Cerebellar cortex (tissue), 1 donor: ENCODE measurements at places on chromosomes 6 and 20.

GRCh38 chr6:70456735-70457134 lies 43.4 kb downstream of the FAM135A start:
- DNase-seq: no peak

DNA sequence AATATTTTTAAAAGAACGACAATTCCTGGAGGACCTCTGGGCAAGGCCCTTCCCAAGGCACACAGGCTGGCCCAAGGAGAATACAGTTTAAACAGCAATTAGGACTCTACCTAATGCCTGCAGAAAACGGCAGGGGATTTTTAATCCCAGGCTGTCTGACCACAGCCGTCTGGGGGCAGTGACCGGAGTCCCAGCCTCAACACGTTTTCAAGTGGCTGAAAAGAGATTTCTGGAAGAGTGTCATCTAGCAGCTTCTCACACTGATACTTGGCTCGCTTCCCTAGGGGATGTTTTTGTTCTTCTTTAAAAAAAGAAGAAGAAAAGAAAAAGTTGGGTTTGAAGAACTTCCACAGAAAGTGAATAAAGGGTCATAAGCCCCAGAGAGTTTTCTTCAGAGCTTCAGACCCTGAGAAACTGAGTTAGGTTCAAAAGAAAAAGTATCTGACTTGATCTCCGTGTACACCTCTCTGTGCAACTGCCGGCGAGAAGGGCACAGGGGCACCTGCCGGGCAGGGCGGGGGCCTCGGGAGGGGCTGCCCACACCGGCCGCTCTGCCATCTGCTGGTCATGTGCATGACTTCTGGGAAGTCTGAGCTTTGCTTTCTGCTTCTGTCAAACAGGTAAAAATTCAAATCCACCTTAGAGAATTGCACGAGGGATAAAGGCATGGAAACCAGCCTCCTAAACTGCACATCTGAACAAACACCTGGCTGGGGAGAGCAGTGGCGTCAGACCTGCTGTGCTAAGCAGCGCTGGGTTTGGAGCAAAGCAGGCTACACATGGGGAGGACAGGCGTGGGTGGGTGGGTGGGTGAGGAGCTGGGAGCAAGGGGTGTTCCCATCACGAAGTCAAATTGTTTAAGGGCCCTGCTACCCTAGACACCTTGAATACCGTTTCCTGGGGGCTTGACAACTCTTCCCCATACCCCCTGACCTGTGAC lies 33.0 kb downstream of the RRBP1 start:
- peak; percentile 52 for DNase-seq

GRCh38 chr6:87692086-87692485 lies 9.9 kb downstream of the AKIRIN2 start:
- no peak for DNase-seq

DNA sequence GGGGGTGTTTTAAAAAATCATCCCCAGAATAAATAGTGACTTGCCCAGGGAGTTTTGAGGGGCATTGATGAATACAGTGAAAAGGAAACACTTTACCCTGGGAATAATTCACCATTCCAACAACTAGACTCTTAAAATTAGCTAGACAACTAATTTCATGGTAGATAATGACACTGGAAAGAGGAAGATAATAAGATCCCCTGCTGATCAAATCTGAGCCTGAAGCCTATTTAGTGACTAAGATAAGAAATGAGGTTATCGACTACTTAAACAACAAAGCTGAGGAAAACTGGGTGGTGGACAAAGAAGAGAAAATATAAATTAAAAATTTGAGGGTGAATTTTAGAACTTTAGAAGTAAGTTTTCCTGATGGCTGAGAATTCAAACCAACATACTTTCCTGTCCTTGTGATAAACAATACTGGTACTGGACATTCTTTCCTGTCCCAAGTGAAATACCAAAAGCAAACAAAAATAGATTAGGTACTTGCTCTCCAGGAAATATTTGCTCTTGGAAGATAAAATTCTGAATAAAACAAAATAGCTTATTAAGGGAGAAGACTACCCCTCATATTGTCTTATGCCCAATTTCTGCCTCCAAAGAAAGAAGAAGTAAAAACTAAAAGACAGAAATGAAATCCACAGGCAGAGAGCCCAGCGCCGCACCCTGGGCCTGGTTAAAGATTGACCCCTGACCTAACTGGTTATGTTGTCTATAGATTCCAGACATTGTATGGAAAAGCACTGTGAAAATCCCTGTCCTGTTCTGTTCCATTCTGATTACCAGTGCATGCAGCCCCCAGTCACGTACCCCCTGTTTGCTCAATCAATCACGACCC lies 64.0 kb upstream of the ADGRF4 start:
- no peak for DNase-seq

- no peak for DNase-seq
Measured at GRCh38 chr20:7189231-7189630, 421.7 kb downstream of the BMP2 start.

GRCh38 chr6:158789115-158789917 lies 29.9 kb downstream of the EZR start:
- no peak for DNase-seq

- peak; percentile 70 for DNase-seq
Measured at GRCh38 chr20:35837577-35838195, 65.9 kb downstream of the PHF20 start.

DNA sequence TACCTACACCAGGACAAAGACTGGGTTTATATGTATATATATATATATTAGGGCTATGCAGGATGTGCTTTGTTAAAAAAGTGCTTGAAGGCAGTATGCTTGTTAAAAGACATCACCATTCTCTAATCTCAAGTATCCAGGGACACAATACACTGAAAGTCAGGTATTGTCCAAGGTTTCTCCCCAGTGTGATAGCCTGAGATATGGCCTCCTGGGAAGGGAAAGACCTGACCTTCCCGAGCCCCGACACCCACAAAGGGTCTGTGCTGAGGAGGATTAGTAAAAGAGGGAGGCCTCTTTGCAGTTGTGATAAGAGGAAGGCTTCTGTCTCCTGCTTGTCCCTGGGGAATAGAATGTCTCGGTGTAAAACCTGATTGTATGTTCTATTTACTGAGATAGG lies 156.9 kb downstream of the GPX5 start:
- no peak for DNase-seq

DNA sequence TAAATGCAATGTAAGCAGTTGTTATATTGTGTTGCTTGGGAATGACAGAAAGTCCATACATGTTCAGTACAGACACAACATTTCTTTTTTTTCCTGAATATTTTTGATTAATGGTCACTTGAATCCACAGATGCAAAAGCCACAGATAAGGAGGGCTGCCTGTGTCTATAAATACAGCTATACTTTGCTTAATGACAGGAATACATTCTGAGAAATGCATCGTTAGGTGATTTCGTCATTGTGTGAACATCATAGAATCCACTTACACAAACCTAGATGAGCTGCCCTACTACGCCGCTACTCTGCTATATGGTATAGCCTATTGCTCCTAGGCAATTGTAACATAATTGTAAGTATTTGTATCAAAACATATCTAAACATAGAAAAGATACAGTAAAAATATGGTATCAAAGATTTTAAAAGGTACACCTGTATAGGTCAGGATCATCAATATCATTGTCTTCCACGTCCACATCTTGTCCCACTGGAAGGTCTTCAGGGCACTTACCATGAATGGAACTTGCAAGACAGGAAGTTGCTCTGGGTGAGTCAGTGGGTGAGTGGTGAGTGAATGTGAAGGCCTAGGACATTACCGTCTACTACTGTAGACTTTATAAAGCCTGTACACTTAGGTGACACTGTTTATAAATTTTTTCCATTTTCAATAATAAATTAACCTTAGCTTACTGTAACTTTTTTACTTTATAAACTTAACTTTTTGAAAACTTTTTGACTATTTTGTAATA lies 27.9 kb upstream of the POPDC3 start:
- no peak for DNase-seq

DNA sequence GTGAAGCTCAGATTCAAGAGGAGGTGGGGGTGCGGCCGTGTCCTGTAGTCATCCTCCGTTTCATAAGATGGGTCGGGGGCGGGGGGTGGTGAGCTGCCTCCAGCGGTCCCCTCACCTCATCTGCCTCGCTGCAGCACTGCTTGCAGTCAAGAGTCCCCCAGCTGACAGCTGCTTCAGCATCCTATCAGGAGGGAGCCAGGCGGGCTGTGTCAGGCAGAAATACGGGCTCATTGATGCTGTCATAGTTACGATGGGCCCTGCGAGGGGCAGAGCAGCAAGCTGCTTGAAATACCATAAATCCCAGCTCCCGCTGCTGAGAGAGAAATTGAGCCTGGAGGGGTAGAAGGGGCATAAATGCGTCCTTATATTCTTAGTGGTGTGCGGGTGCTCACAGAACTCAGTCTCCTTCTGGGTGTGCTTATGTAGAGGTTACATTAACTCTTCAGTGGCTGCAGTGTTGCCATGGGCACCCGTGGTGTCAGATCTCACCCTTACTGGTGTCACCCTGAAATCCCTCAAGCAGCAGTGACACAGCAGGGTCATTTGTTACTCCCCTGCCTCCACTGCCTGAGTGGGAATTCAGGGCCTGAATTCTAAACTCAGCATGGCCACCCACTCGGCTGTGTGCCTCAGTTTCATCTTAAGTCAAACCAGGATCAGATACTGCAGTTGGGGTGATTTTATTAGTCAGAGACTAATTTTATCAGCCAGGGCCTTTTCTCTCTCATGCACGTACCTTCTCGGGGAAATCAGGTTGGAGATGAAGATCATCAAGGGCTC lies 21.8 kb downstream of the CCDC167 start:
- DNase-seq: no peak

GRCh38 chr20:18645851-18646250 lies 58.0 kb downstream of the DTD1 start:
- DNase-seq: no peak

DNA sequence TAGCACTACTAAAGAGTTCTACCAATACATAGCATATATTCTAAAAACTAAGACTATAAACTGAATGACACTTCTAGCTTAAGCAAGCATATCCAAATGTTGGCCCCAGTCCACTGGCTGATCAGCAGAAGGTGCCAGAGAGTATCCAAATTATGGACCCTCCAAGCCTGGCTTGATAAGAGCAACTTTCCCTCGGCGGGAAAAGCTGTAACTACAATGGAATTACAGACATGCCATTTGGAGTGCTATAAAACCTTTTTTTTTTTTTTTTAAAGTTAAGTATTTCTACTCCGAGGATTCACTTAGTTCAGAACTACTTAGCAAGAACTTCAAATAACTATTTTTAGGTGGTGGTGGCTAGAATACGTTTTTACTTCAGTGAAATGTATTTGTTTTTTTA lies 94.6 kb downstream of the EPB41L2 start:
- no peak for DNase-seq

DNA sequence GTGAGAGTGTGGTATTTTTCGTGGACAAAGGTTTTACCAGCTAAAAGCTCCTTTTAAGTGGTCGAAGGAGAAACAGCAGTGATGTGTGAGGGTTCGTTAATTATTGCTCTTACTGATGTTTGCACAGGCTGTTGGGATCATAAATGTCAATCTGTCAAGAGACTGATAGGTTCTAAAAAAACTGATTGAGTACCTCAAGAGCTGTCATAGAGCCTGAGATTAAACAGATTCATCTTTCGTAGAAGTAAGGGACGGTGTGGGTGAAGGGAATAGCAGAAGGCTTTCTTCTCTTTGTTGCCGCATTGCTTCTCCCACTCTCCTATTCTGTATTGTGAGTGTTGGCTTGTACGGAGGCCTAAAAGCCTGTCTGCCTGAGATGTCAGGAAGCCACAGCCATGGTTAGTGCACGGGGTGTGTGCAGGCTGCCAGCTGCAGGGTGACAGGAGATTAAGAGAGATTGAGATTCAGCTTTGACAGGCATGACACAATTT lies 291.0 kb downstream of the ZFAND3 start:
- no peak for DNase-seq

DNA sequence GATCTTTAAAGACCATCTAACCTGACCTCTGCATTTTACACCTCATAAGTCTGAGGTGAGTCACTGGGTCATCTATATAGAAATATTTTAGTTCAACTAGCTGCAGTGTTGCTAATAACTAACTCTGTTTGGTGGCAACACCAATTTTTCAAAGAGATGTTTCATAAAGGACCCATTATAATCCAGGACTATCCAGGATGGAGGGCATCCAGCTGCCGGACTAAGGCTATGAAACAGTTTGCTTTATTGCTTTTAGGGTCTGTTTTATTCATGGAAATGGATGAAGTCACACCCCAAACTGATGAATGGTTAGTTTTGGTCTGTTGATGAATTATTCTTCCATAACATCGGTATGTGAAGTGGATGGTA lies 204.2 kb upstream of the GMDS start:
- DNase-seq: no peak

DNA sequence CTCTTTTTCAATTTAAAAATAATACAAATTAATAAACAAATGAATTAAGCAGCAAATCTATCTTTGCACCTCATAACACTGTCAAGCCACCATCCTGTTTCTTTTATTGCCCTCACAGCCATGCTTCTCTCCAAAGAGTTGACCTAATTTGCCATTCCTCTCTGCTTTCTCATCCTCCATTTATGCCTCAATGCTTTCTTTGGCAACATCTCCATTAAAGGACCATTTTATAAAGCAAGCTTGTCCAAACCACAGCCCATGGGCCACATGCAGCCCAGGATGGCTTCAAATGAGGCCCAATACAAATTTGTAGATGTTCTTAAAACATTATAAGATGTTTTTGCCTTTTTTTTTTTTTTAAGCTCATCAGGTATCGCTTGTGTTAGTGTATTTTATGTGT lies 26.4 kb upstream of the MEI4 start:
- DNase-seq: no peak

DNA sequence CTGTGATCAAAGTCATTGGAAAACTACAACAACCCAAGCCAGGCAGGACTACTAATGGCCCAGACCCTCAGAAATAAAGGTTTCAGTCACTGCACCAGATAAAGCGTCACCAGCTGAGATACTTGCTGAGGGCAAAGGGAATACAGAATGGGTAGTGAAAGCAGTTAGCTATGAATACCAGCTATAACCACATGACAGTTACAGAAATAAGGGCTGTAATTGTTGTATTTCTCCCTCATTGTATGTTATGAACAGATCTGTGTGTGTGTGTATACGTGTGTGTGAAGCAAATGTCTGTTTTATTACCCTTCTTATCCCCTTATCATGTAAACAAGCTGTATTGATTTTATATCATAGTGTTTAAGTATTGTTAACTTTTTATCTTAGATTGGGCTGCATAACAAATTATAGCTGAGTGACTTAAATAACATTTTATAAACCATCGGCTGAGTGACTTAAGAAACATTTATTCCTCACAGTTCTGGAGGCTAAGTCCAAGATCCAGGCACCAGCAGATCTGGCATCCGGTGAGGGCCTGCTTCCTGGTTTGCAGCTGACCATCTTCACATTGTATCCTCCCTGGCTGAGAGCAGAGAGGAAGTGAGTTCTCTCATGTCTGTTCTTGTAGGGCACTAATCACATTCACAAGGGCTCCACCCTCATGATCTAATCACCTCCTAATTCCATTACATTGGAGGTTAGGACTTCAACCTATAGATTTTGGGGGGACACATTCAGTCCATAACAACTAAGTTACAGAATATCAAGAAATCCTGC lies 46.0 kb upstream of the VSX1 start:
- DNase-seq: no peak

GRCh38 chr6:110628330-110628729 lies 151.9 kb upstream of the SLC22A16 start:
- no peak for DNase-seq

DNA sequence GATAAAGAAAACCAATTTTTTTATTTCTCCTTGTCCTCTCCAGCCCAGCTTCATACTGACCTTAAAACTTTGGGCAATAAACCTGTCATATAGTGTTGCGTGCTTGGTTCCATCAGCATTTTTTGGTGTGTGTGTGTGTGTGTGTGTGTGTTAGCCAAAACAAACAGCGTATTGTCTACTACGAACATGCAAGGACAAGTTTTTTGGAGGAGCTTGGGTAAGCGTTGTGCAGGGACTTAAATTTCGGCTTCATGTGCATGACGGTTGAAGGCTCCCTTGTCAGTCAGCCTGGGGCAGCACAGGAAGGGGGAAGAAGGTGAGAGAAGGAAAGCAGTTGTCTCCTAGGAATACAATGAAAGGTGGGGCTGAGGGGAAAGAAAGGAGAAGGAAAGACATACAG lies 62.0 kb upstream of the PAX1 start:
- DNase-seq: no peak
